ENCODE measurements at places on chromosomes 12 and 14.
A peak's percentile ranks its signal among the peaks of the same experiment; 100 is the strongest.

GRCh38 chr12:7434670-7435069, 9.3 kb downstream of the CD163L1 start:
- DNase-seq = no peak

DNA sequence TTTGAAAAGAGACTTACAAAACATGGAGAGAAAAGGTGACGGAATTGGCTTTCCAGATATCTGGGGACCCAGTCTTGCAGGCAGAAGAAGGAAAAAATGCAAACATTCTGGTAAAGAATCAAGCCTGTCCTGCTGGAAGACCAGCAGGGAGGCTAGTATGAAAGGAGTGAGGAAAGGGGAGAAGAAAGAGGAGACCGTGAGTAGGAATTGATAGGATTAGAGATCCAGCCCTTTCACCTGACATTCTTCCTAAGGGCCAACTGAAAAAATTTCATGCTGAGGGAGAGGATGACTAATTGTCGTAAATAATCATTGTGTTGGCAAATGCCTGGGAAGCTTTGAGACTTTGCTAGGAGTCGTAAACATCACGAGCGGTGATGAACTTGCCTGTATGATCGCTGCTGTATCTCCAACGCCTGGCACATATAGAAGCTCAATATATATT, 12.1 kb downstream of the BHLHE41 start:
- no peak for DNase-seq

- no peak for DNase-seq
Measured at GRCh38 chr14:99524091-99524661, 43.0 kb downstream of the CCNK start.

GRCh38 chr12:31896514-31897039, 62.6 kb upstream of the RESF1 start:
- peak; percentile 56 for DNase-seq

GRCh38 chr14:94677747-94678146, 65.6 kb downstream of the SERPINA3 start:
- DNase-seq = no peak

- DNase-seq = peak; percentile 2
Measured at GRCh38 chr12:68236421-68237059, 10.9 kb upstream of the IL26 start.

- DNase-seq = no peak
Measured at GRCh38 chr12:109596418-109597244, 23.0 kb downstream of the MVK start.

GRCh38 chr12:65302891-65303290, 24.4 kb downstream of the MSRB3 start:
- DNase-seq = no peak

- DNase-seq = no peak
Measured at GRCh38 chr14:104925855-104926609, 1.4 kb downstream of the PLD4 start.

GRCh38 chr12:114141921-114142564, 175.9 kb upstream of the RBM19 start:
- DNase-seq = no peak

DNA sequence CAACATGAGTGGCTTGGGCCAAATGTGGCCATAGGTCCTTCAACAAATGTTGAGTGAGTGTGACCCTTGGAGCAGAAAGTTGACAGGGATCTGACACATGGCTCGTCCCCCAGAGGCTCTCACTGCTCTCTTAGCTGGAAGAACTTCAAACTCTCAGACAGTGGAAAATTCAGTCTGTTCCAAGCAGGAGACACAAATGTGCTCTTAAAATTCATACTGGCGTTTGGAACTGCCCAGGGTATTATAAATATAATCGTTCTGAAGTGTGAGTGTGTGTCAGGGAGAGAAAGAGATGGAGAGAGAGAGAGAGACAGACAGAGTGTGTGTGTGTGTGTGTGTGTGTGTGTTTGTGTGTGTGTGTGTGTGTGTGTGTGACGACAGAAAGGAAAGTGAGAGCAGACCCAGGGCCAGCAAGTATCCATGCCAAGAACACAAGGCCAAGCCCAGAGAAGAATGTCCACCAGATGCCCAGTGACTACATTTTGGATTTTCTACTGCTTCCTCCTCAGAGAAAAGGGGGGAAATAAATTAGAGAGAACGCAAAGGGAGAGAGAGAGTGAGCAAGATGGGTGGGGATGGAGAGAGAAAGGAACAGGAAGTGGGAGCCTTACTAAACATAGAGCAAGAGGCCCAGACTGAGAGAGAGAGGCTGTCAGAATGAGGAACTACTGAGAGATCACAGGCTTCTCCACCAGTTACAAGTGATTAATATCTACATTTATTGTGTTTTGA, 193.6 kb upstream of the NUDT4 start:
- no peak for DNase-seq

DNA sequence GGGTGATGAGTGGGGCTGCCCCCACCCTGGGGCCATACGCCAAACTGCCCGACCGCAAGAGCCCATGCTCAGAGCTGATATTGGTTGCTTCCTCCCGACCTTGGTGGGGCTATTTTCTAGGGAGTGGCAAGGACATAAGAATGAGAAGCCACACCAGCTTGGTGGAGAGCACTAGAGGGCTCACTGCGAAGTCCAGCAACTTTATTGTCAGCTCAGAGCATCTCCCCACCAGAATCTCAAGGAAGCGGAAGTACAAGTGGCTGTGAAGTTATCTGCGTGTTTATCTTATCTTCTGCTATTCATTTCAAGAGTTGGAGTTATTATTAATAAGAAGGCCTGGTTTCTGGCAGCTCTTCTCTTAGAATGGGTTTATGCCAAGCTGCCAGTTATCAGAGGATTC, 4.9 kb upstream of the PLXNC1 start:
- no peak for DNase-seq

DNA sequence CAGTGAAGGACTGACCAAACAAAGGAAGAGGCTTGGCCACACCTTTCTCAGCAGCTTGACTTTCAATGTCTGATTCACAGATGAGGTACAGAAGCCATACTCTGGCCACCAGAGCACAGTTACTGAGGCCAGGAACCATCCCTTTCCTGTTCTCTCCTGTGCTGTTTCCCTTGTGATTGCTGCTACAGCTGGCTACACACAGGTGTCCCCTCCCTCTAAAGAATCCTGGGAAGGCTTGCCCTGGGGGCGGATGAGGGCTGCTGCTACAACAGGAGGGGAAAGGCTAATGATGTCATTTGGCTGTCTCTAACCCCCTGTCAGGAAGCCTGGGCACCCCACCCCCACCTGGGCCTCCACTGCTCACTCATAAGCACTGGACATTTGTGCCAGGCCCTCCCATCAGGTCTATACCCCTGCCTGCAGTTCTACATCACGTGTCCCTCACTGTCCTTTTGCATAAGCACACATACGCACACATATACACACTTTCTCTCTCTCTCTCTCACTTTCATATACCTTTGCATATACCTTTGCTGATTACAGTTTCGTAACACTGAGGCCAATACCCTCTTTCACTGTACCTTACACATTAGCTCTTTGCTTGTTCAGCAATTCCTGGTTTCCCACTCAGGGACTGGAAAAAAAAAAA, 41.4 kb downstream of the PRPF40B start:
- no peak for DNase-seq

DNA sequence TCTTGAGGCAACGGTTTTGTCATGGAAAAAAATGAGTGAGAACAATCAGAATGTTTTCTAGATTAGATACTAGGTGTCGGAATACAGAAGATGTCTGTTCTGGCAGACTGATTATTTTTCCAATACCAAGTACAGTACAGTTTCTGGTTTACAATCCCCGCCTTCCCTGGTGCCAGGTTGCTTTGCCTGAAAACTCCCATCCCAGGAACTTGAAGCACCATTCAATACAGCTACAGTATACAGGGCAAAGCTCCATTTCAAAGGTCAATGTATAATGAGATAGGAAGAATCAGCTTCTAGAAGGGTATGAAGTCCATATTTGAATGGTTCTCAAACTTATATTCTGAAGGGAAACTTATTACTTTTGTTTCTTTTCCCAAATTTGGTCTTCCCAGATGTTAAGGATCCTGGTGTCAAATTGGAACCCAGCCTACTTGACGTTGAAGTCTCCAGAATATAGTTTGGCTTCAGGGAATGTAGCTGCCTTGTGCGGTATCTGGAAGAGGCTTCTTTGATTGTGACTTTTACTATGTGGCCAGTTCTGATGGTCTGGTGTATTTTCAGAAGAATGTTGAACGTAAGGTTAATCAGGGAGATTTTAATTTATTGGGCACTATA, 238.0 kb upstream of the ATP2B1 start:
- DNase-seq = no peak

DNA sequence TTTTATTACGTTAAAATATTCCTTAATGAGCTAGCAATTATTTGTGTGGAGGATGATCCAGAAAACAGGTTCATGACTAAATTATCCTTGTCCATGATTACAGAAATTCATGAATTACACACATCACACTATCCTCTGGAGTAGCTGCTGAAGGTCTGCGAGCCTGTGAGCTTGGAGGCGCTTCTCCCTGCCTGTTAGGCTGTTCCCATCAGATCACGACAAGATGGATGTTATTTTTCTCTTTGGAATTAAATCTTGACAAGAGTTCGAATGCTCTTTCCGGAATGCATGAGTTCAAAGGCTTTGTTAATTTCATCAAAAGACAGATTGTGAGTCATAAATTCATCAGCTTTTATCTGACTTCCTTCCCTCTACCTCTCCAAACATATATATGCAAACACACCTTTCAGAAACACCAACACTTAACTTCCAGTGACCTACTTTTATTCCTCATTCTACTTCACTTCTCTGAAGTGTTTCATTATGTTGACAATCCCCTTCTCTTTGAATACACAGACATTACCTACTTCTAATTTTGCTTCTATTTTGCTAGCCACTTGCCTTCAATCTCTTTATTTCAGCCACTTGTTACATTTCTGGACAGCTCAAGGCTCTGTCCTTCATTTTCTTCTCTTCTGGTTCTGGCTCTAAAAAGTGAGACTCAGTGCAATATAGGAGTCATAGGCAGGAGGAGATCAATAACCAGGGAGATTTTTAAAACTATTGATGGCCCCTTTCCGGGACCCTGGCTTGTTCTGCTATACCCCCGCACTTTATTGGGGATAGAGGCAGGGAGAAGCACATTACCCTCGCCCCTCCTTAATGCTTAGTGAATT, 274.6 kb downstream of the BTG1 start:
- no peak for DNase-seq

DNA sequence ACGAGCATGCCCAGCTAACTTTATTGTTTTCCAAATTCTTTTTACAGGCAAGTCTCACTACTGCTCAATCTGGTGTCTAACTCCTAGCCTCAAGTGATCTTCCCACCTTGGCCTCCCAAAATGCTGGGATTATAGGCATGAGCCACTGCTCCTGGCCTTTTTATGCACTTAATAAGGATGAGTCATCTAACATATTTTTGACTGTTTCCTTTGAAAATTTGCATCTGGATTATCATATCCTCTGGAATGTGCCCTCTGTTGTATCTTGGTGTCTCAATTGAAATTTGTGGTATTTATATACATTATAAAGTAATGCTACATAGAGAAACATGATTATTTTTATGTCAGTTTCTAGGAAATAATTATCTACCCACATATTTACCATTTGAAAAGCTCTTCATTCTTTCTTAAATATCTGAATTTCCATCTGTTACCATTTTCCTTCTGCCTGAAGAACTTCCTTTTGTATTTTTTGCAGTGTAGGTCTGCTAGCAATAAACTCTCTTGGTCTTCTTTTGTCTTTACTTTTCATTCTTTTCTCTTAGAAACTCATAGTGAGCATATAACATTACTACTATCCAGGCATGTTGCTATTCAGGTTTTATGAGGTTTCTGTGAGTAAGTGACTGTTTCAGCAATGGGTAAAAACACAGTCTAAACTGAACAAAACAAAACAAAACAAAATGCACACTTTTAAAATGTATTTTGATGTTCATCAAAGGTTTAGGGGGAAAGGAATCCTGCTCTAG, 52.8 kb upstream of the CNOT2 start:
- no peak for DNase-seq

DNA sequence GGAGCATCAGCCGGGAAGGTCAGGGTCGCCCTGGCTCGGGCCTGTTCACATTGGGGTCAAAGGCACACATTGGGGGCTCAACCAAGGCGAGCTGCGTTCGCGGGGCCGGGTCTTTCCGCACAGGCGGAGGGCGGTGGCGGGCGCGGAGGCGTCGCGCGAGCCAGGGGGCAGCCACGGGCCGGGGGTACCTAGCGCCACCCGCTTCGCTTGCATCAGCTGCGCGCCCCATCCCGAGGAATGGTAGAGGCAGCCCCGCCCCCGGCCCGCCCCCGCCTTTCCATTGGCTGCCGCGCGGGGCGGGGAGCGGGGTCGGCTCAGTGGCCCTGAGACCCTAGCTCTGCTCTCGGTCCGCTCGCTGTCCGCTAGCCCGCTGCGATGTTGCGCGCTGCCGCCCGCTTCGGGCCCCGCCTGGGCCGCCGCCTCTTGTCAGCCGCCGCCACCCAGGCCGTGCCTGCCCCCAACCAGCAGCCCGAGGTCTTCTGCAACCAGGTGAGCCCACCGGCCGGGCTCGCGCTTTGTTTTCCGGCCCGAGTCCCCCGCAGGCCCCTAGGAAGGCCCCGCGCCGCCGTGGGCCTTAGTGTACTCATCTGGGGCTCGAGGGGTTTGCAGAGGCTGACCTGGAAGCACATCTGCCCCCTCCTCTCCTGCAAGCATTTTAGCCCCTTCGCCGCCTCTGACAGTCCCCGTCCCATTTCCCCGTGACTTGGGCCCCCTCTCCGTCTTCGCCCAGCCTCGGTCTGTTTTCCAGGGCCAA, at the start of gene ALDH2:
Gene ALDH2 (plus strand): TSS at position 326 of the 754 bp plus-strand sequence. CDS start 50 bp downstream, at position 376.
- DNase-seq = peak; percentile 23

DNA sequence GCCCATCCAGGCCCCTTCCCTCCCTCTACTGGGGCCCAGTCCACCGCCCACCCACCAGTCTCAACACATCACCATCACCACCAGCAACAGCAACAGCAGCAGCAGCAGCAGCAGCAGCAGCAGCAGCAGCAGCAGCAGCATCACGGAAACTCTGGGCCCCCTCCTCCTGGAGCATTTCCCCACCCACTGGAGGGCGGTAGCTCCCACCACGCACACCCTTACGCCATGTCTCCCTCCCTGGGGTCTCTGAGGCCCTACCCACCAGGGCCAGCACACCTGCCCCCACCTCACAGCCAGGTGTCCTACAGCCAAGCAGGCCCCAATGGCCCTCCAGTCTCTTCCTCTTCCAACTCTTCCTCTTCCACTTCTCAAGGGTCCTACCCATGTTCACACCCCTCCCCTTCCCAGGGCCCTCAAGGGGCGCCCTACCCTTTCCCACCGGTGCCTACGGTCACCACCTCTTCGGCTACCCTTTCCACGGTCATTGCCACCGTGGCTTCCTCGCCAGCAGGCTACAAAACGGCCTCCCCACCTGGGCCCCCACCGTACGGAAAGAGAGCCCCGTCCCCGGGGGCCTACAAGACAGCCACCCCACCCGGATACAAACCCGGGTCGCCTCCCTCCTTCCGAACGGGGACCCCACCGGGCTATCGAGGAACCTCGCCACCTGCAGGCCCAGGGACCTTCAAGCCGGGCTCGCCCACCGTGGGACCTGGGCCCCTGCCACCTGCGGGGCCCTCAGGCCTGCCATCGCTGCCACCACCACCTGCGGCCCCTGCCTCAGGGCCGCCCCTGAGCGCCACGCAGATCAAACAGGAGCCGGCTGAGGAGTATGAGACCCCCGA, 6.8 kb upstream of the RNU7-1 start:
- DNase-seq = peak; percentile 30

DNA sequence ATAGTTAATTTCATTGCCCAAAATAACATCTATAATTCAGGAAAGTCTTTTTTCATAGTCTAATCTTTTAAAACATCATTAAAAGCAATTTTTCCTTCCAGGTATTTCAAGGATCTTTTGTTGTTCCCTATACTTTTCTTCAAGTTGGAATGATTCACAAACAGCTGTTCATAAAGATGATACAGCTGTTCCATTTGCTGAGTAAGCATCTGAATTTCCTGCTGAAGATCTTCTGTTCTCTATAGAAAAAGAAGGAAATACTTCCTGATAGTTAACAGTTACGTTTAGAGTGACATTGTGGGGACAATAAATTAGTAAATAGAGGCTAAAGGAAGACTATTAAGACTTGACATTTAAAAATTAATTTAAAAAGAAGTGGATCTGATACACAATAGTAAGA, 30.3 kb upstream of the ESR2 start:
- DNase-seq = no peak
